ENCODE measurements at places on chromosomes 1 and 21.

- DNase-seq, result no peak
These were observed 125.6 kb downstream of the URB2 start for GRCh38 chr1:229751610-229752009.

DNA sequence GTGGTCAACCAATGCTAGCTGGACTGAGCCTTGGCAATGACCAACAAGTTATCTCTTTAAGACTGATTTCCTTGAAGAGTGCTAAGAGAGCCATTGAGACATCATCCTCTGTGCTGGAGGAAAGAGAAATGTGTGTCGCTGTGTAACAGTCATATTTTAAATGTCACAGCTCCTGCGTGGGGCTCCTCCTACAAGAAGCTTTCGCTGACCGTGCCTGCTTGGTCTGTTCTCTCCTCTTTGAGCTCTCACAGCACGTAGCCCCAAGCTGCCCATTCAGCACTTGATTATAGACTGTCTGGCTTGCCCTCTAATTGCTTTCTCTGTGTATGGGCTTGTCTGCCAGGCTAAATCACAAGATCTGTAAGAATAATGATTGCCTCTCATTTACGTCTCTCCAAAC, 221.3 kb downstream of the FOXD2 start:
- no peak for DNase-seq

DNA sequence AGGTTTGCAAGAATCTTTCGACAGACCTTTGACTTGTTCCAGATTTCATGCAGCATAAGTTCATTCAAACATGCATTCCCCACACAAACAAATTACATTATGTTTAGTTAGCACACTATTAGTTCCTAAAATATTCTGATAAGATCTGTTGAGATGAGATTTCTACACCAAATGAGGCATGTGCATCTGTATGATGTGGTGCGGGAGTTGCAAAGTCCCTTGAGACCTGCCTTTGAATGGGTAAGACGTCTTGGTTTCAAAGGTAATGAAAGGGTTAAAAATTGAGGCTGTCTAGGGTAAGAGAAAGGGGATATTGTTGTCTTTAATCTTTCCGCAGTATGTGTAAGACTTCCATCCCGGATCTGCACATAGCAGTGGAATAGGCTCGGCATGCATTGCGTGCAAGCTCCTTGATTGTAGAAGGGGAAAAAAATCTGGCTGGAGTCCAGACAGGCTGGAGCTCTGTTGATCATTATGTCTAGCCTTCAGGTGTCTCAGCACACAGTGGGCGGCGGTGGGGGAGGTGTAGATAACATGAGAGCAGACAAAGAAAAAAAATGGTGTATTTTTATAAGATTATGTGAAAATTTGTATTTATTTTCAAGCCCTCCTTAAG, 296.6 kb downstream of the PTPRC start:
- DNase-seq, result peak; percentile 79

GRCh38 chr1:150708595-150708994, 11.6 kb upstream of the GOLPH3L start:
- DNase-seq, result no peak

DNA sequence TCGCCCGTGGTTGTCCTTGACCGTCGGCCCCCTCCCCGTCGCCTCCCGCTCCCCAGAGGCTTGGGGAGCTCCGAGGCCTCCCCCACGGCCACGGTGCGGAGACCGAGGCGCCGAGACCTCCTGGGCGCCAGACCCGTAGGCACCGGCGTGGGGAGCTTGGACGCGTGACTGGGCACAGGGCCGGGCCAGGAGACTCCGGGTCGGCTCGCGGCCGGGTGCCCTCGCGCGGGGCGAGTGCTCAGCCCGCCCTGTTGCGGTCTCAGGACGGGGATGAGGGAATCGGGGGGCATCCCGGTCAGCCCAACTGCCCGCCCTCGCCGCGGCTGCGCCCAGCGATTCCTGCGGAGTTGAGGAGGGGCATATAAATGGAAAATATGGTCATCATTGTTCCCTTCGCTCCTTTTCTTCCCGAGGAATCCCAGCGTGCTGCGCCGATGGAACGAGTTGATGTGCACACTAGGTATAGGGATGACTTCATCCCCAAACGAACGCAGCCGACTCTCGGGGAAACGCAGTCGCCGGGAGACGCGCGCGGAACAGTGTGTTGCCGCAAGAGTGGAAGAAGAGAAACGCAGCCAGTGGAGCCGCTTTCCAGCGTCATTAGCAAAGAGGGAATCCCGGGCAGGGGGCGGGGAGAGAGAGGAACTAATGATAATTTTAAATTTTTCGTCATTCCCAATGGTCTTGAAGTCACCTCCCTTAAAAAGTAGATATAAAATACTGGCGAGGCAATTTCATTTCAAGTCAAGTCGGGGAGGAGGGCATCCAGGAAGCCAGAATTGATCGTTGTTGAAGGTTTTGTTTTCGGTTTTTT, 747 bp upstream of the ENAH start:
- peak; percentile 82 for DNase-seq

- no peak for DNase-seq
These were observed 3.4 kb downstream of the ZNF669 start for GRCh38 chr1:247100676-247101279.

DNA sequence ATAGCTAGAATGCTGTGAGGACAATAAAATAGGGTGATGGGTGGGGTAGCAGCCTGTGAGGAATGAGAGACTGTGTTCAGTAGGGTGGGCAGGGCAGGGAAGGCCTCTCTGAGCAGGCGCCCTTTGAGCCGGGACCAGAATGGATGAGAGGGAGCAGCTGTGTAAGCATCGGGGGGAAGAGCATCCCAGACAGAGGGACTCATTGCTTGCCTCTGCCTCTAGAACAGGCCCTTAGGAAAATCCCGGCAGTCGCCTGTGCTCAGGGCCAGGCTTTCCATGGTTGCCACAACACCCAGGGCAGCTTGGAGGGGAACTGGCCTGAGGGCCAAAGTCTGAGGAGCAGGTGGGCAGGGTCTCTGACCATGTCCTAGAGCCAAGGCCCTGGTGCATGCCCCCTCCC, 774 bp downstream of the SLC2A7 start:
- DNase-seq, result no peak

- no peak for DNase-seq
These were observed 3.1 kb downstream of the BTG2 start for GRCh38 chr1:203308328-203308922.

GRCh38 chr1:186595969-186596368, 84.3 kb downstream of the PTGS2 start:
- DNase-seq, result no peak

- DNase-seq, result no peak
These were observed 100.0 kb upstream of the SLC44A3 start for GRCh38 chr1:94719926-94720793.

- no peak for DNase-seq
These were observed 416.6 kb downstream of the RWDD3 start for GRCh38 chr1:95650631-95651030.

DNA sequence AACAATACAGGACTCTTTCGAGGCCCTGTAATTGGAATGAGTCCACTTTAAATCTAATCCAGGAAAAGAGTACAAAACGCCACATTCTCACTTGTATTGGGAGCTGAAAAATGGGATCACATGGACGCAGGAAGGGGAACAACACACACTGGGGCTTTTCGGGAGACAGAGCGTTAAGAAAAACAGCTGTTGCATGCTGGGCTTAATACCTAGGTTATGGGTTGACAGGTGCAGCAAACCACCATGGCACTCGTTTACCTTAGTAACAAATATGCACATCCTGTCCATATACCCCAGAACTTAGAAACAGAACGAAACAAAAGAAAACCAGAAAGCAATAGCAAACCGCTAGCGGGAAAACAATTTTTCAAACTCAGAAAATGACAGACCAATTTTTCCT, 1532.7 kb upstream of the TPTE start:
- no peak for DNase-seq

DNA sequence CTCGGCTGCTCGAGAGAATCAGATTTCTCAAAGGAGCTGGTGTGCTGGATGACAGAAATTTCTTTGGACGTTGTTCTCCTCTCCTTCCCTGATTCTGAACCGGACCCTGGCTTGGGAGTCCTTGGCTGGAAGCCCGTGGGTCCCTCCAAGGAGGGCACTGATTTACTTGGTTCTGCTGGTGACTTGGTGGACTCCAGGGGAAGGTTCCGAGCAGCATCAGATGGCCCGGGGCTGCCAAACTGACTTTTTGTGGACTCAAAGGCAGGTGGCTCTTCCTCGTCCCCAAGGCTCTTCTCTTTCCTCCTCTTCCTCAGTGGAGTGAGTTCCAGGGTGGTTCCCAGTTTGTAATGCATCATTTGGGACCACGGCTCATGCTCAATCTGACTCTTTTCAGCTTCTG, 97.9 kb upstream of the EDN2 start:
- no peak for DNase-seq

- no peak for DNase-seq
These were observed 40.5 kb upstream of the ITPKB start for GRCh38 chr1:226779561-226779960.

GRCh38 chr1:219463636-219464035, 149.3 kb downstream of the ZC3H11B start:
- no peak for DNase-seq

DNA sequence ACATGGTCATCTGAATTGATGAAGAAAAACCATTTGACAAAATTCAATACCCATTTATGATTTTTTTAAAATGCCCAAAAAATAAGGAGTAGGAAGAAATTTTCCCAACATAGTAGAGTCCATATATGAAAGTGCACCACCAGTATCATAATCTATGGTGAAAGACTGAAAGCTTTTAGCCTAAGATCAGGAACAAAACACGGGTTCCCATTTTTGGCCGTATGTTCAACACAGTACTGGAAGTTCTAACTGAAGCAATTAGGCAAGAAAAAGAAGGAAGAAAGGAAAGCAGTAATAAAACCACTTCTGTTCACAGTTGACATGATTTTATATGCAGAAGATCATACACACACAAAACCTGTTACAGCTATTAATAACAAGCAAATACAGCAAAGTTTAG, 227.8 kb upstream of the RAB4A start:
- DNase-seq, result no peak

- no peak for DNase-seq
These were observed 13.6 kb downstream of the DENND1B start for GRCh38 chr1:197761654-197762053.

DNA sequence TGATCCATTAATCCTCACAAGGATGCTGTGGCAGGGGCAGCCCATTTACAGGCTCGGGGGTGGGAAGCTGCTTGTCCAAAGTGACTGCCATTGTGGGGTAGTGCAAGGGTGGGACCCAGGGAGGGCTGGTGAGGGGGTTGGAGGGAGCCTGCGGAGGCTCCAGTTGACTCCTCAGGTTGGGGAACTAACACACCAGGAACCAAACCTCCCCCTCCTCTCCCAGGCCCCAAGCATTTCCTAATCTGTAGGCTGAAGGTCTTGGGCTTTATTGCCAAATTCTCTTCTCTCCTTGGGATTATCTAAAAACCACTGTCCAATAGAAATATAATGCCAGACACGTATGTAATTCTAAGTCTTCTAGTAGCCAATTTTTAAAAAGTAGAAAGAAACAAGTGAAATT, 18.2 kb downstream of the IKBKE start:
- no peak for DNase-seq

DNA sequence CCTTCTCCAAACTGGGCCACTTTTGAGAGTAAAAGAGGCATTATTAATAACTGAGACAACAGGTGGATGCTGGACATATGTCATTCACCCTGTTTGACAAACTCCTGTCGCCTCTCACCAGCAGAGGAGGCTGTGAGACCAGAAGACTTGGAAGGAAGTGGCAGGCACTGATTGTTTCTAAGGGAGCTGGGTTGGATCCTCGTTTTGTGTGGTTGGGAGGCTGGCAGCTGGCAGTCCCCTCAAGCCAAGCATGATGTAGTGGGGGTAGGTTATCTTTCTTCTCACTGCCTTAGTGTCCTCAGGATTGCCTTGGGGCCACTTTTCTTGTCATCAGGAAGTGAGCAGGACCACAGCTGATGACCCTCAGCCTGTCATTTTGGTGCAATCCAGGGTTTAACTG, 86.5 kb upstream of the KCNJ15 start:
- no peak for DNase-seq

GRCh38 chr1:97114842-97115241, 393.3 kb downstream of the PTBP2 start:
- DNase-seq, result no peak

GRCh38 chr21:43603233-43603626, 56.1 kb downstream of the HSF2BP start:
- DNase-seq, result peak; percentile 42

DNA sequence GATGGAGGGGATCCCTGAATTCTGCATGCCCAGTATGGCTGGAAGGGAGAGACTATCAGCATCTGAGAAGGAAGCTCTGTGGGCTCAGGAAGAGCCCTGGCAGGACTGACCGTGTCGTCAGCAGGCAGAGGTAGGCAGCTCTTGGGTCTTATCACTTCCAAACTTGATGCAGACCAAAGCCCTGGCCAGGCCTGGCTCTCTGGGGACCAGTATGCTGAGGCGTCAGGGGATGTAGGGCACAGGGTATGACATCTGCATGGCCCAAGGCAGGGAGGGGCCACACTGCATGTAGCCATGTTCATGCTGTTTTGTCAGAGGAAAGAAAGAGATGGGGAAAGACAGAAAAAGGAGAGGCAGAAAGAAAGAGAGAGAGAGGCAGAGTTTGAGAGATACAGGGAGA, 6.3 kb downstream of the FGR start:
- DNase-seq, result no peak

DNA sequence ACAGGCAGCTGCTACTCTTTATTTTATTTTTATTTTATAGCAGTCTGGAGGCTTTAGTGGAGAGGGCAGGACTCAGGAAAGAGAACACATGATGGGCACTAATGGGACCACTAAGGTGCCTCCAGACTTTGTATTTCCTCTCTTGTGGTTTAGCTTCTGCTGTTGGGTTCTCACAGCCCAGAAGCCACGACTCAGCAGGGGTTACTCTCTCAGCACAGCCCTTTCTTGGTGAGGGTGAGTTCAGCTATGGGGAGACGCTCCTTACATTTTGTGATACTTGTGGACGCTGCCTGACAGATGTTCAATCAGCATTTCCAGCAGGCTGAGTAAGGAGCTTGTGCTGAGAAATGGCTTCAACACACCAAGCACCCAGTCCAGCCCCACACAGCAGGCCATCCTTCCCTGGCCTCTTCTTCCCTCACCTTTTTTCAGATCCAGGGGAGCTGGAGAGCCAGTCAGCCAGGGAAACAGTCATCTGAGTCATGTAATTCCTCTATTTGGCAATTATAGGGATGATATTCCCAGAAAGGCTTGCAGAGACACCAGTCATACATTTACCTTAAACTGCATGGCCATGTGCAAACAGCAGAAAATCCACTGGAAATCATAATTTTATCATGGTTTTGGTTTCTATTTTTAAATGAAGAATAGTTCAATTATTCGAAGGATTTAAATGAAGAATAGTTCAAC, 53.2 kb upstream of the RAB3GAP2 start:
- no peak for DNase-seq

DNA sequence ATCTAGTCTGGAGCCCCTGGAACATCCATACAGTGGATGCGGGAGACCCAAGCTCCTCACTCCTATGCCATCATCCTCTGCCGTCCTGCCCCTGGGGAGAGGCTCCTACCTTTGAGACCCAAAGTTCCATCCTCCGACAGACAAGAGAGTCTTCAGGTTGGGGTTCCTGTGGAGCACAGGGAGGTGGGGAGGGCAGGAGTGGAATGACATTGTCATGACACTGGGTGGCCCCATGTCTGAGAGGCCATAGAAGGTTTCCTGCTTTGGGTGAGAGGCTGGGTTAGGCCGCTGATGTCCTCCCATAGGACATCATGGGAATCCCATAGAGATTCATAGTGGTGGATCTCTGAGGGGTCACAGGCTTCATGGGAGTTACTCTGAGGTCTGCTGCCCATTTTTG, 2.0 kb downstream of the CHI3L1 start:
- DNase-seq, result no peak

- no peak for DNase-seq
These were observed 37.0 kb upstream of the PLPPR4 start for GRCh38 chr1:99227056-99227897.

GRCh38 chr1:203695116-203695515, 68.5 kb downstream of the ATP2B4 start:
- no peak for DNase-seq

GRCh38 chr1:205711105-205712048, 31.1 kb upstream of the SLC45A3 start:
- DNase-seq, result no peak
